ENCODE measurements at places on chromosomes 7 and 10. TPM values are rescaled to one million over a fixed set of nuclear protein-coding genes. Genes with fewer than 3 reads are reported as not detected.

Gene C10orf62
- total RNA-seq, result not detected

Gene SORCS3
- not detected for total RNA-seq

Gene SEMA3D
- 0.79 TPM for total RNA-seq

Gene CHCHD1
- 13.2 TPM for total RNA-seq

Gene IDI2
- total RNA-seq, result not detected

Gene HYAL4
- under 0.01 TPM for total RNA-seq

Gene CAMK2G
- 16.5 TPM for total RNA-seq

Gene LOXL4
- 0.13 TPM for total RNA-seq

Gene TMEM229A
- not detected for total RNA-seq

Gene ADAM22
- total RNA-seq, result not detected

Gene BLOC1S2
- 107 TPM for total RNA-seq

All from bronchial epithelial cell (primary cell).